ENCODE measurements at places on chromosomes 3 and 15.

DNA sequence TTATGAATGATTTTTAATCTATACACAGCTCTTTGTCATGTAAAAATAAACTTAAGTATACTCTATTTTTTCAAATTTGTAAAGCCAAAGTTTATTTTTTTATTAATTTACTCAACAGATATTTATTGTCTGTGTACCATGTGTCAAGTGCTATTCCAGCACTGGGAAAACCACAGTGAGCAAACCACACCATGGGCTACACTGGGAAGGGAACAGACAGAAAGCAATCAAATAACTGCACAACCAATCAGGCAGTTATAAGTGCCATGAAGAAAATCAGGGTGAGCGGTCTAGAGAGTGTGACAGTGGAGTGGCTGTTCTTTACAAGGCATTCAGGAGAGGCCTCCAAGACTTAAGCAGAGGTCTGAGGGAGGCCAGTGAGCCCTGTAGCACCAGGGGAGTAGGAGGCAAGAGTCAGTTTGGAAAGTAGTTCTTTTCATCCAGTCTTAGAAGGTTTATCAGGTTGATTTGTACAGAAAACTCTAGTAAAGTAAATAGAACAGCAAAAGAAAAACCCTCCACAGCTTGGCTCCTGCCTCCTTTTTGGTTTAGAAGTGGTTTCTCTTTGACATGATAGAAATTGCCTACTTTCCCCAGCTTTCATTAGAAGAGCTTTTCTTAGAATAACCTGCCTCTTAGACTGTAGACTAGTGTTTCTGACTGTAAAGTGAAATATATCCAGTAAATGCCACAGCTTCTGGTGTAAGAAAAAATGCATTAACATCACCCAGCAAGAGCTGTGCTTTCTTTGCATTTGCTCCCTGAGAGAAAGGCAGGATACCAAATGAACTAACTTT is 13.7 kb downstream of the EIF2AK4 start:
- DNase-seq: no peak

GRCh38 chr3:65605876-65606432 is 432.8 kb downstream of the MAGI1 start:
- DNase-seq: no peak

GRCh38 chr3:135165260-135165659 is 370.2 kb downstream of the EPHB1 start:
- no peak for DNase-seq

DNA sequence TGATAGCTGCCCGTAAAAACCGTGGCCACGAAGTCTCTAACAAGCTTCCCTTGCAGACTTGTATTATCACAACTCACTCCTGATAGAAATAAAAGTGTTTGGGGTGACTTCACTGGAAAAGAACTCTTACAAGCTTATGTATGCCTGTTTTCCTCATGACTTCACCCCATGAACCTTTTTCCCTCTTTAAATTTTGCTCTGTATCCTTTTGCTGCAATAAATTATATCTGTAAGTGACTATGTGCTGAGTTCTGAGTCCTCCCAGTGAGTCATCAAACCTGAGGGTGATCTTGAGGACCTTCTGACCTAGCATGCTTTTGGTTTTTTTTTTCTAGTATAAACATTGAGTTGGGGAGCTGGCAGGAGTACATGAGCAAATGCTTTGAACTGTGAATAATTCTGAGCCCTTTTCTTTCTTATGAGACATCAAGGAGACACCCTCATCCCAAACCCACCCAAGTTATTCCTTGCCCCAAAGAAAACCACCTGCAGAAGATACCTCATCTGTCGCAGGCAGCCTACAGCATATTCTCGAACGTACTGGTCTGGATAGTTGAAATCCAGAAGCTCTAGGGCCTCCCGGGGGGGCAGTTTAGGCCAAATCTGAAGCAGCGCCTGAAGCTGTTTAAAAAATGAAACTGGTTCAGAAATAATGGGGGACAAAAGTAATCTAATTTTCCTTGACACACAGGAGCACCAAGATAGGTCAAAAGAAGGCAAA is 85.9 kb downstream of the FAIM start:
- DNase-seq: no peak

DNA sequence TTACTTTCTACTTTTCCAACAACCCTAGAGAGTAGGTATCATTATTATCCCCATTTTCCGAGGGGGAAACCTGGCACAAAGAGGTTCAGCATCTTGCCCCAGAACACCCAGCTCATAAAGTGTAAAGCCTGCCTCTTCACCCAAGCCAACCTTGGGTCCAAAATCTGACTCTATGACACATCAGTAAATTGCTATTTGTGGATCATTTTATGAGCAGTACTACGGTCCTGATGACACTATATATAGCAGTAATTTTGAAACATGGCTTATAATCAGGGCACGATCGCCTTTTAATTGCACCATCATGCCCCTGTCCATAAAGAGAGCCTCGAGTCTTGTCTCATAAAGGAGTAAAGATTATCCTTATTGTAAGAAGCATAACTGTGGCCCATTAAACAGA is 9.7 kb downstream of the MAGI1 start:
- no peak for DNase-seq

DNA sequence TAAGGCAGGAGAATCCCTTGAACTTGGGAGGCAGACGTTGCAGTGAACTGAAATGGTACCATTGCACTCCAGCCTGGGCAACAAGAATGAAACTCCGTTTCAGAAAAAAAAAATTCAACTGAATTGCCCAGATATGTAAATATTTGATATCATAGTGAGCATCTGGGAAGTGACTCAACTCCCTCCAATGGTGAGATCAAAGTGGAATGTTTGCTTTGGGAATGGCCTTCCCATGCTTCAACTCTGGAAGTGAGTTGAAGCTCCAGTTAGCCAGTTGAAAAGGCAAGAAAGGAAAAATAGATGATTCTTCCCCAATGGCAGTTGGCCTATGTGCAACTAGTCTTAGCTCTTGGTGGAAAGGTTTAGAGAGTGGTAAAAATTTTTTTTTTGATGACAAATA is 131.6 kb upstream of the CMC1 start:
- DNase-seq: no peak

GRCh38 chr15:35665896-35666536 is 120.1 kb upstream of the DPH6 start:
- no peak for DNase-seq

DNA sequence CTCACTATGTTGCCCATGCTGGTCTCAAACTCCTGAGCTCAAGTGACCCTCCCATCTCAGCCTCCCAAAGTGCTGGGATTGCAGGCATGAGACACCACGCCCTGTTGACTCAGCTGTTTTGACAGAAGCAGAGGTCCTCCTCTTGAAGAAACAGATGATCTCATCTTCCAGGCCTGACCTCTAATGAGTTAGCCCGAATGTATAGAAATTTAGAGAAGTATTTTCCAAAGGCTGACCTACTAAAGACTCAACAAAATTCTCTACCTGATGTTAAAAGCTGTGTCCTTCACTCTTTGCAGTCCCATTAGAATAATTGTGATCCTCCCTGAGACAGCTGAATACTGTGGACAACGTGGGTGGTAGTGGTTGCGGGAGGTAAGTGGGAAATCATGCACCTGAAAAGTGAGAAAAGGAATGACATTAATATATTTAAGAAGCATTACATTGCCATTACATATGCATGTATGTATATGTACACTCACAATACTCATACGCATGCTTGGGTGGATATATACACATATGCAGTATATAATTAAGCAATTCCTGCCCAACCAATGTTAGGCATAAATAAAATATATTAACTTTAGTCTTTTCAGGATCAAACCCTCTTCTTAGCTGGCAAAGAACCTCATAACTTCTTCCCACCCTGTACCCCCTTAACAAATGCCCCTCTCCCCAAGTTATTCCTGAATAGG is 204.6 kb upstream of the NR2F2 start:
- no peak for DNase-seq

Measured in CD8-positive, alpha-beta T cell (primary cell).